GM18507 (cell line): ENCODE measurements at places on chromosomes 6 and 20.

DNA sequence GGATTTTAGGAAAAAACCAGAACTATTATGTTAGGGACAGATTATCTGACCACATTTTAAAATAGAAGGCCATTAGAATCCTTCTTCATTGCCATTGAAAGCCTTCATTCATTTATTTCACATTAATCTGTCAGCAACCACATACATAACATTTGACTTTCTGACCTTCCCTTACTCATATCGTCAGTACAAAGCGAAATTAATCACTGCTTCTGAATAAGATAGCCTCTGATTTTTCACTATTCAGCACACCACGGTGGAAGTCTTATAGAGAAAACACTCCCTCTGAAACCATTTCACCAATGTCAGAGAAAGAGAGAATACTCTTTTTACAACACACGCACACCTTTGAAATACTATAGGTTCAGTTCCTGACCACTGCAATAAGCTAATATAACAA, 442.5 kb upstream of the ID4 start:
- DNase-seq: no peak

DNA sequence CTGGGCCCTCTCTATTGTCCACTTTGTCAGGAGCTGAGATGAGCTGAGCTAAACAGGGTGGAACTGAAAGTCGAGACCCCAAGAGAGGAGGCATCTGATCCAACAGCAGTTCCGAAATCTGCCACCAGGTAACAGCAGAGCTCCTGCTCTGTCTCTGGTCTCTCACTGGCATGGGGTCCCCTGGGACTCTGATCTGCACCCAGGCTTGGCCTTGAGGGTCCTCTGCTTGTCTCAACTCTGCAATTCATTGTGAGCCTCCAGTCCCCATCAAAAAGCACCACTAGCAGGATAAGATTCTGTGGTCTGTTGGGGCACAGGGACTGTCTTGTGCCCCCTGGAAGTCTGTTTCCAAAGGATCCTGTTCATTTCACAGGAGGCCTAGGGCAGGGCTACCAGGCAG, 62.5 kb upstream of the TOP1 start:
- no peak for DNase-seq

- no peak for DNase-seq
These were observed 20.0 kb downstream of the HLA-B start for GRCh38 chr6:31336896-31337496.

DNA sequence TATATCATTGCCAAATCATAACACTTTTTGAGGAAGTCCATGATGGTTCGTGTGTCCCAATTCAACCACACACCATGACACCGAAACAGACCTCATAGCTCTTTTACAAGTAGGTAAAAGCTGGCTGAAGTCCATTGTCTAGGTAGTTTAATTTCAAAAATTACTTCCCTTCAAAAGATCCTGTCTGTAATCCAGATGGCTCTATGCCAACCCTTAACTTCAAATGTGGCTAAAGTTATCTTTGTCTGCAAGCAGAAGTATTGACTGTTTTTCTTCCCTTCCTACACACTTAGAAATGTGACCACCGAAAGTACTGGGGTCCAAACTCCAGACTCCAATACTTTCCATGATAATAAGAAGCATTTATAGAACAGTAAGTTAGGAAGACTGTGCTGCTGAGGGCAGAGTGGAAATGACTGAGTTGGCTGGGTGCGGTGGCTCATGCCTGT, 8.3 kb upstream of the TIAM2 start:
- no peak for DNase-seq

DNA sequence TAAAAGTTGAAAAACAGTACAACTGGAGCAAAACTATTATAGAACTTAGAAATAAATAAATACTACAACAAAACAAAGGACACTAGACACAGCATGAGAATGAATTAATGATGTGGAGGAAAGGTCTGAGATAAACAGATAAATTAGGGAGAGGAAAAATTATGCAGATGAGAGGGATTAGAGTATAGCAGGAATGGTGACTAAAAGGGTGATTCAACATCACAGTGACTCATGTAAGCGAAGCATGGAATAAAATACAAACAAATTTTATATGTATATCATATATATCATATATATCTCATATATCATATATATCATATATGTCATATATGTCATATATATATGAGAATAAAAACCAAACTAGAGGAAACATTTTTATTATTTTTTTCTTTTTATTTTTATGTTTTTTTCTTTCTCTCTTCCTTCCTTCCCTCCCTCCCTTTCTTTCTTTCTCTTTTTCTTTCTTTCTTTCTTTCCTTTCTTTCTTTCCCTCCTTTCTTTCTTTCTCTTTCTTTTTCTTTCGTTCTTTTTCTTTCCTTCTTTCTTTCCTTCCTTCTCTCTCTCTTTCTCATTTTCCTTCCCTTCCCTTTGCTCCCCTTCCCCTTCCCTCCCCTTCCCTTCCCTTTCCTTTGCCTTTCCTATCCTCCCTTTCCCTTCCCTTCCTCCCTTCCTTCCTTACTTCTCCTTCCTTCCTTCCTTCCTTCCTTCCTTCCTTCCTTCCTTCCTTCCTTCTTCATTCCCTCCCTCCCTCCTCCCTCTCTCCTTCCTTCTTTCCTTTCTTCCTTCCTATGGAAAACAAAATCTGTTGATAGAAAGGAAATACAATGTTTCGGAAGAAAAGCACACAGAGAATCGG, 1014.6 kb downstream of the GRIK2 start:
- no peak for DNase-seq

DNA sequence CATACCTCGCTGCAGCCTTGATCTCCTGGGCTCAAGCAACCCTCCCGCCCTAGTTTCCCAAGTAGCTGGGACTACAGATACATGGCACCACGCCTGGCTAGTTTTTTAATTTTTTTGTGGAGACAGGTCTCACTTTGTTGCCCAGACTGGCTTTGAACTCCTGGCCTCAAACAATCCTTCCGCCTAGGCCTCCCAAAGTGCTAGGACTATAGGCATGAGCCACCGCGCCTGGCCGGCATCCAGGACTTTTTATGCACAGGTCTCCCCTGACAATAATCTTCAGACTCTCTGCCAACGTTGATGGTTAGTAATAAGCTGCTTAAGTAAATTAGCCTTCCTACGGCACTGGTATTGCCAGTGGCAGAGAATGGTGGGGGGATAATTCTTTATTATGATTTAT, 110.5 kb upstream of the MTHFD1L start:
- no peak for DNase-seq

DNA sequence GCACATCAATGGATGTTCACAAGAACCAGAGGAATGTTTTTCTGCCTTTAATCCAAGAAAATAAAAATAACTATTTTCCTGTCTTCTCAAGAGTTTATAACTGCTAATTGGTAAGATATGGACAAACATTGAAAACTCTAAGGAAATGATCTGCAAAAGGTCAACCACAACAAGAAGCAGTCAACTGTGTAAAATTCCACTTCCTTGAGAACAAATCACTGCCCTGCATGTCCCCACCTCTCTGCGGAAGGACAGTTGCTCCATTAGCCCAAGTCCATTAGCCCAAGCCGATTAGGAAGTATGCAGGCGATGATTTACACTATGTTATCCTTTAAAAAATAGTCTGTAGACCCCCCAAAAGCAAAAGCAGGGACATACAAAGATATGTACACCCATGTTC, 27.6 kb downstream of the SLC22A23 start:
- DNase-seq: no peak

DNA sequence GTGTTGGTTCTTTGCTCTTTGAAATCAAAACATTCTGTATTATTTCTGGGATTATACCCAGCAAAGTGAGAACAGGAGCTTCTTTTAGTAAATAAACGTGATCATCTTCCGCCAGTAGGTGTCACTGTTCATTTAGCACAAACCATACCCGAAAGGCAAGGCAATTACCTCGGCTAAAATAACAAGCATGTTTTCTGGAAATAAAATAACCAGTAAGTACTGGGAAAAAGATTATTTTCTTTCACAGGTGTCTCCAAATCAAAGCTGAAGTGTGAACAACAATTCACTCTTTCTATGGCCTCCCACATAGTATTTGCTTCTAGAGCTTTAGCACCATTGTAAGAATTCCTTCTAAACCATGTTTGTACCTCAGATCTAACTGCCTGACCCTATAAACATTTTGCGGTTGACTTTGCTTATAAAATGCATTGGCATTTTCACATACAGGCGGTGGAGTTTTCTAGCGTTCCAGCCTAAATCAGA, 144.6 kb upstream of the AGPAT4 start:
- no peak for DNase-seq

- no peak for DNase-seq
These were observed 159.4 kb upstream of the SPTLC3 start for GRCh38 chr20:12849225-12849910.

- no peak for DNase-seq
These were observed 171.4 kb downstream of the ZFAND3 start for GRCh38 chr6:37990762-37991525.

GRCh38 chr6:75230484-75231325, 12.9 kb downstream of the COX7A2 start:
- DNase-seq: no peak

- no peak for DNase-seq
These were observed 27.7 kb downstream of the DSE start for GRCh38 chr6:116398316-116399010.

GRCh38 chr6:32087574-32088486, 21.3 kb downstream of the TNXB start:
- DNase-seq: peak; percentile 51

- DNase-seq: no peak
These were observed 60.7 kb downstream of the SYNJ2 start for GRCh38 chr6:158042245-158042798.

GRCh38 chr6:151388997-151389617, 2.3 kb downstream of the ZBTB2 start:
- DNase-seq: no peak

- no peak for DNase-seq
These were observed 15.0 kb upstream of the IFNGR1 start for GRCh38 chr6:137233911-137234863.

DNA sequence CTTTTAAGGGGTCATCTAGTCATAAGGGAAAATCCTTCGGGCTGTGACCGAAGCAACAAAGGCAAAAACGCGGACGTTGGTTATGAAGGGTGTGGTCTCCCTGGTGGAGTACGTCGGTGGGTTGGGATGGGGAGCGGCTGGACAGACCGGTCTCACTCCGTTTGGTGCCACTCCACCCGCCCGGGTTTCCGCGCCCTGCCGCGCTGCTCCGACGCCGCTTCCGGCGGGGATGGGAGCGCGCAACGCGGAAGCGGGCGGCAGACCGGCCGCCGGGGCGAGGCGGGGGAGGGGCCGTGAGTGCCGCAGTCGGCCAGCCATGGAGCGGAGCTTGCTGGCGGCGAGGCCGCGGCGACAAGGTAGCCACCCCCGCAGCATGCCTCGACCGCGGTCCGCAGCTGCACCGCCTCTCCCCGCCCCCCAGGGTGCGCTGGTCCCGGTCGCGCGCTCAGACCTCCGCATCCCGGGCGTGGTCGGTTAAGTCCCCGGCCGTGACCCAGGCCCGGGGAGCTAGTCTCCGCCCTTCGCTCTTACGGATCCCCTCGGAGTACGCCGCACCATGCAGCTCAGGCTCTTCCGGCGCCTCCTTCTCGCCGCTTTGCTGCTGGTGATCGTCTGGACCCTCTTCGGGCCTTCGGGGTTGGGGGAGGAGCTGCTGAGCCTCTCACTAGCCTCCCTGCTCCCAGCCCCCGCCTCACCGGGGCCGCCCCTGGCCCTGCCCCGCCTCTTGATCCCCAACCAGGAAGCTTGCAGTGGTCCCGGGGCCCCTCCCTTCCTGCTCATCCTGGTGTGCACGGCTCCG, at the start of gene B3GALT4:
B3GALT4 (plus strand) TSS at position 260 of the 799 bp plus-strand sequence; CDS start at position 557, 297 bp downstream.
- DNase-seq: no peak

DNA sequence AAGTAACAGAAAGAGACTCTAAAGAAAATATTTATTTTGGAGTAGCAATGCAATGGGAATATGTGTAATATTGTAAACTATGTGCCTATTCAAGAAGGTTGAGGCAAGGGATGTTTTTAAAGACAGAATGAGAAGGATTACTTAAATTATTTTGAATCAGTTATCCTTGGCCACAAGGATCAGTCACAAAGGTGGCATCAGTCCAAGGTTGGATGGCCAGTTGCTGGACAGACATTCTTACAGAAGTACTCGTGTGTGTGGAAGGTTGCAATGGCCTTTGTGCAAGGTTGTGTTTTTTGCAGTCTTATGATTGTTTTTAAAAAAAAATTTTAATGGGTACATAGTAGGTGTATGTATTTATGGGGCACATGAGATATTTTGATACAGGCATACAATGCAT, 2.0 kb downstream of the QRSL1 start:
- DNase-seq: no peak

- no peak for DNase-seq
These were observed 54.0 kb upstream of the BTN3A2 start for GRCh38 chr6:26311012-26311384.

DNA sequence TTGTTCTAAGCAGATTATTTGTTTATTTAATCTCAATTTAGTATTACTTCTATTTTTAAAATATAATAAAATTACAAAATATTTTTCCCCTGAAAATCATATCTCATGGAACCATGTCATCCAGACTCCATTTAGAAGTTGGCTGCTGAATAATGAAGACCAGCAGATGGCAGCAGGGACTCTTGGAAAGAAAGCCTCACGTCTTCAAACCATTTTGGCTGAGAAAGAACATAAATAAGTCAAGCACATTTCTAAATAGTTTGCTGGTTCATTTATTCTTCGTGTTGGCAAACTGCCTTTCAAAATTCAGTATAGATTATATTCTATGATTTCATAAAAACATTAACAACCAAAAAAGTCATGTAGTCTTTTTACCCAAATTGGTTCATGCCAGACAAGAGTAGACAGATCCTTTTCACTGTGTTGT, 71.7 kb downstream of the RCAN2 start:
- peak; percentile 5 for DNase-seq

DNA sequence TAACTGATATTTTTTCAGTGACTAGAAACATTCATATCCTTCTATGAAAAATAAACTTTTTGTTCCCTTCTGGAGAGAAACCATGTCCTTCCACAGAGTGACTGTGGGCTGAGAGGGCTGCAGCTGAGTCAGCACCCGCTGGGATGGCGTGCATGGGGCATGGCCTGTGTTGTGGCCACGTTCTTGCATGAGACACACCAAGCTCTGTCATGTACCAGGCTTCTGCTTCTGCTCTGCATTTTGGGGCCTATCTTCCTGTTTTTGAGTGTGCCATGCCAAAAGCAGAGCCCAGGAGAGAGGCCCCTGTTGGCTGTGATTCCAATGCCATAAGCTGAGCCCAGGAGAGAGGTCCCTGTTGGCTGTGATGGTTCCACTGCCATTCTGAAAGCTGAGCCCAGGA, 10.8 kb downstream of the APMAP start:
- no peak for DNase-seq

GRCh38 chr6:16841241-16841640, 80.0 kb upstream of the ATXN1 start:
- no peak for DNase-seq

DNA sequence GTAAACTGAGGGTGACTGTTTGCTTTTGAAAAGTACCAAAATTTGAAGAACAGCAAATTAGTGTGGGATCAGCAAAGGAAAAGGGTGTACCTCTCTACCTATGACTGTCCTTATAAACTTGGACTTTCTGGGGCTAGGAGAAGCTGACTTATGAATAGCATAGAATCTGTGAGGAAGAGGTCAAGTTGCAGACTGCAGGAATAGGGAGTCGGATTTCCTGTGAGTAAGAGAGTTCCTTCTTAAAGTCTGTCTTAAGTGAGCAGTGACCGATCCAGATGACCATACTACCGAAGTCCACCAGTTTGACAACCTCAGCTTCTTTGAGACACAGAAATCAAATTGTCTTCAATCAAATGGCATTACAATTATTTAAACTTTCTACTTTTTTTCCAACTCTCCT, 708.7 kb downstream of the UTRN start:
- no peak for DNase-seq

- no peak for DNase-seq
These were observed 27.0 kb downstream of the EDEM2 start for GRCh38 chr20:35120012-35120701.
